Right ventricle myocardium inferior (tissue), 1 donor: ENCODE measurements at places on chromosomes 5 and 9. TPM values are rescaled to one million over a fixed set of nuclear protein-coding genes. Genes with fewer than 3 reads are reported as not detected.

- DNase-seq, result no peak
Measured at GRCh38 chr9:77156646-77157371, 20.5 kb upstream of the VPS13A start.

- DNase-seq, result no peak
Measured at GRCh38 chr5:42337607-42338006, 85.6 kb upstream of the GHR start.

- DNase-seq, result no peak
Measured at GRCh38 chr5:167967494-167968177, 323.8 kb upstream of the WWC1 start.

GRCh38 chr5:75935572-75935971 lies 147.6 kb upstream of the SV2C start:
- no peak for DNase-seq

GRCh38 chr5:100789694-100790093 lies 113.4 kb downstream of the ST8SIA4 start:
- DNase-seq, result no peak

- peak; percentile 80 for DNase-seq
Measured at GRCh38 chr5:36240779-36241630, 720 bp downstream of the NADK2 start.

- DNase-seq, result no peak
Measured at GRCh38 chr9:19423163-19423562, 14.4 kb downstream of the ACER2 start.

- no peak for DNase-seq
Measured at GRCh38 chr5:29162297-29162696, 2031.2 kb upstream of the CDH6 start.

DNA sequence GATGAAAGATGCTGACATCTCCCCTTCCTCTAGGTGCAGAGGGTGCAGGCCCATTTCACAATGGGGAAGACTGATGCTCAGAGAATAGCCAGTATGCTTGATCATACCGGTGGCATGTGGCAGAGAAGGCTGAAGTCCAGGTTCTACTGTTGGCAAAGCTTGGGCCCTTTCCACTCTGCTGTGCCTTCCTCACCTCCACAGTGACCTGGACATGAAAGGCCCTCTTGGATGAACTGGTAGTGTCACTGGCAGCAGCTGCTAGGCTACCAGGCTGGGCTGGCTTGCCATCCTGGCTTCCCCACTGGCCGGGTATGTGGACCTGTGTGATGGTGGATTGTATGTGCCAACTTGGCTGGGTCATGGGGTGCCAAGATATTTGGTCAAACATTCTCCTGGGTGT lies 92.0 kb downstream of the GADD45G start:
- DNase-seq, result no peak

DNA sequence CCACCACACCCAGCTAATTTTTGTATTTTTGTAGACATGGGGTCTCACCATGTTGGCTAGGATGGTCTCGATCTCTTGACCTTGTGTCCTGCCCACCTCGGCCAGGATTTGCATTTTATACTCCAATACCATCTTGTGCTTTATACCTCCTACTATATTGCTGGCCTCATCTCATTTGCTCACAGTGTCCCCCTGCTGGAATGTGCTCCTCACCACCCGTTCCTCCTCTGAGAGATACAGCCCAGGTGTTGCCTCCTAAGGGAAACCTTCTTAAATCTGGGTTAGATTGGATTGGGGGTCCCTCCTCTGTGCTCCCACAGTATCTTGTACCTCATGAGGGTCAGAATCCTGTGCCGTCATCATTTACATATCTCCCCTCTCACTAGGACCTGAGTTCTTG lies 131.7 kb downstream of the PAPPA start:
- DNase-seq, result no peak

DNA sequence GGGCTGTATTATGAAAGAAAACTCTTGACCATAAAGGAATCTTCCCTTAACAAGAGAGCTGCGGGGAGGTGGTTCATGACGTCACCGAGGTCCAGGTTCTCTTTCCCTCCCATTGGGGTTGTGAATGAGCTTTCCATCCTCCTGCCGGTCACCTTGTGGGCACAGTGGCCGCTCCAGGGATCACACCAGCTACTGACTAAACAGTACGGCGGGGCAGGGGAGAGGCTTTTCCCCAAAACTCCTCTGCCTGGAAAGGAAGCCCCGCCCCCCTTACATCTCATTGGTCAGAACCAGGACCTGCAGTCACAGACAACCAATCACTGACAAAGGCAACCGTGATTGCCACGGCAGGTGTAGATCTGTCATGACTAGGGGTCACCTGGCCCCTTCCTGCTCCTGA lies 35.6 kb downstream of the ROR2 start:
- DNase-seq, result no peak

GRCh38 chr9:70257991-70258691 lies 637 bp upstream of the SMC5 start:
- DNase-seq, result no peak

Gene CLIC3
- 1.1 TPM for total RNA-seq

Gene GLT6D1
- not detected for total RNA-seq

Gene SPATA31D4
- not detected for total RNA-seq

Gene PCDHGB6
- total RNA-seq, result 5.9 TPM

Gene PCDHA13
- total RNA-seq, result not detected

Gene MOB3B
- total RNA-seq, result 1.5 TPM

Gene ELL2
- total RNA-seq, result 26.7 TPM

Gene ADAMTS13
- 3.6 TPM for total RNA-seq

Gene NR2F1-AS1
- total RNA-seq, result 0.60 TPM

Gene AIF1L
- total RNA-seq, result 22.2 TPM

Gene RNF208
- 26.0 TPM for total RNA-seq
